ENCODE measurements at places on chromosomes 11 and 22.

- DNase-seq = no peak
These were observed 202.9 kb downstream of the MIAT start for GRCh38 chr22:26860301-26860700.

GRCh38 chr11:65112546-65113360 lies 1.1 kb downstream of the TM7SF2 start:
- peak; percentile 78 for DNase-seq

GRCh38 chr11:11265320-11265719 lies 87.7 kb downstream of the CSNK2A3 start:
- DNase-seq = no peak

GRCh38 chr11:47127213-47127612 lies 49.5 kb downstream of the ARFGAP2 start:
- no peak for DNase-seq

GRCh38 chr22:28817919-28818859 lies 17.8 kb upstream of the XBP1 start:
- peak; percentile 31 for DNase-seq

DNA sequence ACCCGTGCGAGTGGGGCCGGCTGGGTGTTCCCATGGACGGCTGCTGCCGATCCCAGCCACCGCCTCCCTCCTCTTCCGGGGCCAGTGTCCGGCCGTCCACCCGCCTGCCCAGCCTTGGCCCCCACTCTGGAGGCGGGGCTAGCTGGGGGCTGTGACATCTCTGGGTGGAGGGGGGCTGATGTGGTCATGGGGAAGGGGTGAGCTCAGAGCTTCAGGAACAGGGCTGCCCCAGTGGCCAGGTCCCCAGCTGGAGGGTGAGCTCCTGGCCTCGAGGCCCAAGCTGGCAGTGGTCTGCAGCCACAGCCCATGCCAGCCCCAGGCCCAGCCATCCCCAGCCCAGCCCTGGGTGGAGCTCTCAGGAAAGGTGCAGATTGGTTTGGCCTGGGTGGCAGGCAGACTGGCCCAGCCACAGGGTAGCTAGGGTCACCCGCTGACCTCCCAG lies 2.7 kb downstream of the INS start:
- DNase-seq = no peak

DNA sequence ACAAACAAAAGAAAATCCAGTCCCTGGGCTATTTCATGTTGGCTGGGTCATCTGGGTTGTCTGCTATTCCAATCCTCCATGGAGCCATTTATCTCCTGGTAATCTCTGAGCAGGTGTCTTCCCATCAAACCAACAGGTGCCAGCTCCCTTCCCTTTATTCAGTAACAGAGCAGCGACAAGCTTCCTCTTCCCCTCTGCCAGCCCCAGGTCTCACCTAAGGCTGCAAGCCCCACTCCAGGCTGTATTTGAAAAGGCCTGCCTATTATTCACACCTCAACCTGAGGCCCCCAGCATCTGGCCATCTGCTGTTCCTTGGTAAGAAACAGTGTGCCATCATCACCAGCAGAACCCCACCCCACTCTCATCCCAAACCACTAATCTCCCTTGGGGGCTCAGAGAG lies 436.2 kb downstream of the BUD13 start:
- no peak for DNase-seq

GRCh38 chr22:19853879-19854777 lies 546 bp downstream of the GNB1L start:
- DNase-seq = no peak

- no peak for DNase-seq
These were observed 21.6 kb downstream of the OR8G5 start for GRCh38 chr11:124277804-124278203.

DNA sequence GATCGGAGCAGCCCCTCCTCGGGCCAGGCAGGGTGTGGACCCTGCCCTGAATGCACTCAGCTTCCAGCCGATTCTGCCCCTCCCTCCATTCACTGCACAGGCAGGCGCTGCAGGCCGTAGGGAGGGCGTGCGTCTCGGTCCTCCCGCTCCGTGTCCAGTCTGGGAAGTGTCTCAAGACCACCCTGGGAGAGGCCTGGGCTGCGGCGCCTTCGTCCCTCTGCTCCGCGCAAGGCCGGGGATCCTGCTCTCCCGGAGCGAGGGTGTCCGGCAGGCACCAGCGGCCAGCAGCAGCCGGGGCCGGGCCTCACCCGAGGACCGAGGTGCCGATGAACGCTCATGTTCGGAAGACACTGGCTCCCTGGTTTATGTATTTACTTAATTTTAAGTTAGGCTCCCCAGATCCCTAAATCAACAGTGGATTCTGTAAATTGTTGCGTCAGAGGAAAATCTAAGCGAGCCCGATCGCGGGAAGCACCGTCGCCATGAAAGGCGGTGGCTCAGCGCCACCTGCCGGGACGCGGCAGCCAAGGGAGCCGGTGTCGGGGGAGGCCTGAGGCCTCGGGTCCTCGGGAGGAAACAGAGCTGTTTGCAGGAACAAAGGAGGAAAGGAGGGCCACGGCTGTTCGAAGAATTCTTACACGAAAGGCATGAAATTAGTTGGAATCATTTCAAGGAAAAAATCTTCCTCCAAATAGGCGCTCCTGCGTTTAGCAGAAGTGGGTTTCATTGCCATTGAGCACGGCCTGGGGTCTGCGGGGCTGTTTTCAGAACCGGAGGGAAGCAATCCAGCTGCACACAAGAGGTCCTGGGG lies 195.3 kb downstream of the BRD1 start:
- no peak for DNase-seq

- DNase-seq = no peak
These were observed 3.2 kb upstream of the ETS1 start for GRCh38 chr11:128590587-128590986.

- peak; percentile 77 for DNase-seq
These were observed 8.2 kb upstream of the PARVG start for GRCh38 chr22:44172370-44173108.

GRCh38 chr11:8217926-8218325 lies 45.8 kb downstream of the LMO1 start:
- DNase-seq = no peak

DNA sequence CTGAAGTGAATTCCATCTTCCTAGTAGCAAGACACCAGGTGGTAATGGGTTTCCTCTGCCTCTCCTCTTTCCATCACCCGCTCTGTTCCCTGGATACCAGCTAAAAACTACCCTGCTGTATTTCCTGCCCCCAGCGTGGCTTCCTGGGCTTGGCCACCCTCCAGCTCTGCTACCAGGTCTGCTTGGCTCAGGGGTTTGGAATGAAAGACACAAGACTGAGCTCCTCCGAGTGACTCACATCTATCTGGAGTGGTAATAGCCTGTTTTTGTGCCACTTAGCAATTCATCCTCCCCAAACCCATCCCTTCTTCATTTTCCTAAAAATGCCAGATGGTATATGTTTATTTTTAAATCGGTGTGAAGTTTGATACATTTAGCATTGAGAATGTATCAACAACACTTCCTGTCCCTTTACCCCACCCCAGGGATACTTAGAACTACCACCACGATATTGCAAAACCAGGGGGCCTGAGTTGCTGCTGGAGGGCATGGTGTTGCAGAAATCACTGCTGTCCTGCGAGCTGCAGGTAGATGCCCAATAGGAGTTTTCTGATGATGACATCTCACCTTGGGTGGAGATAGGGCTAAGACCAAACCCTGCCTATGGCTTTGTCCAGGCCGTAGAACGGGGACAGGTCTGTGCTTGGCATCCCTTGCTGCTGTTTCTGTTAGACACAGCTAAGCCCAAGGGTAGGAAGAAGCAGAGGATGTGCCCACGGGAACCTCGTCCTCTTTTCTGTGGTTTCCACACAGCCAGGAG lies 7.5 kb upstream of the MICAL3 start:
- DNase-seq = no peak

DNA sequence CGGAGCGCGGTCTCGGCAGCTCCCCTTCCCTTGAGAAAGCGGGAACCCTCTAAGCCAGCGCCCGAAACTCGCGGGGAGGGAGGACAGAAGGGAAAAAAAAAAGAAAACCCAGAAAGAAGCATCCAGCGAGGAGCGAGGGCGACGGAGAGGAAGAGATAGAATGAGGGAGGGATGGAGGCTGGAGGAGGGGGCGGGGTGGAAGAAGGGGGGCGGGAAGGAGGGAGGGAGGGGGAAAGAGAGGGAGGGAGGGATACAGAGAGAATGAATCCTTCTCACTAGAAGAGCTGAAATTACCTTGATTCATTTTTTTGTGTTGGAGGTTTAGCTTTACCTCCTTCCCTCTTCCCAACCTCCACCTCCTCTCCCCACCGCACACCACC lies 19.3 kb upstream of the BDNF start:
- no peak for DNase-seq

DNA sequence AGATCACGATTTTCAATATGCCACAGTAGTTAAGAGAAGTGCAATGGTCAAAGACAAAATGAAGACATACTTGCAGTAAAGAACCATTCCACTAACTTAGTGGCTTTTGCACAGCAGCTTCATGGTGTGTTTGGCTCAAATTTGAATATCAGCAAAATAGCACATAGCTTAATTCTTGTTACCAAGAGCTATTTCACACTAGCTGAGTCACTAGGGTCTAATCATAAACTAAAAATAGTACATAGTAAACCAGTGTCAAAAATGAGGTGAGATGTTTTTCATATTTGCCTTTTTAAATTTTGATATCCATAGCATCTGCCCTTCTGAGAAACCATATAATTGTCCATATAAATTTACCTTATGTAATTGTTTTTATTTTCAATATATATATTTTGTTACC lies 325.0 kb upstream of the LUZP2 start:
- no peak for DNase-seq

DNA sequence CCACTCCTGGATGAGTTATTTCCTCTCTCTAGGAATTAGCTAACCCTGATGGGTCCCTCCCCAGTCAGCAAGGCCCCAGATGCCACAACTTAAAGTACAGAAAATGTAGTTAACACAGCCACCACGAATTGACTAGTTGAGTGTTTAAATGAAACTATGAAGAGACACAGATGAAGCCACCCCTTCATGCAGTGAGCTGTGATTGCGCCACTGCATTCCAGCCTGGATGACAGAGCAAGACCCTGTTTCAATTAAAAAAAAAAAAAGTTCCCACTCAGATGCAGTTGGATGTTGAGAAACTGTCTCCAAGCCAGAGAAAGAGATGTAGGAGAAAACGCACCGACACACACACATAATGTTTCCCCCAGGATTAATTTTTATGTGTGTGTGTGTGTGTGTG lies 53.3 kb downstream of the SCN3B start:
- no peak for DNase-seq

- no peak for DNase-seq
These were observed 153.4 kb downstream of the JRKL start for GRCh38 chr11:96543177-96543576.

DNA sequence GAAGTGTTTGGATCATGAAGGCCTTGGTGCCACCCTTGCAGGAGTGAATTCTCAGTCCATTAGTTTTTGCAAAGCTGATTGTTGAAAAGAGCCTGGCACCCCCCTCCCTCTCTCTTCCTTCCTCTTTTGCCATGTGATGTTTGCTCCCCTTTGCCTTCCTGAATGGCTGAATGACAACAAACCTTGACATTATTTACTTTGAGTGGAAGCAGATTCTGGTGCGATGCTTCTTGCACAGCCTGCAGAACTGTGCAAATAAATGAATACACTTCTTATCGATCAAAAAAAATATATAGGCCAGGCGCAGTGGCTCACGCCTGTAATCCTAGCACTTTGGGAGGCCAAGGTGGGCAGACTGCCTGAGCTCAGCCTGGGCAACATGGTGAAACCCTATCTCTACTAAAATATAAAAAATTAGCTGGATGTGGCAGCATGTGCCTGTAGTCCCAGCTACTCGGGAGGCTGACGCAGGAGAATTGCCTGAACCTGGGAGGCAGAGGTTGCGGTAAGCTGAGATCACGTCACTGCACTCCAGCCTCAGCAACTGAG lies 2.0 kb upstream of the NARS2 start:
- no peak for DNase-seq

DNA sequence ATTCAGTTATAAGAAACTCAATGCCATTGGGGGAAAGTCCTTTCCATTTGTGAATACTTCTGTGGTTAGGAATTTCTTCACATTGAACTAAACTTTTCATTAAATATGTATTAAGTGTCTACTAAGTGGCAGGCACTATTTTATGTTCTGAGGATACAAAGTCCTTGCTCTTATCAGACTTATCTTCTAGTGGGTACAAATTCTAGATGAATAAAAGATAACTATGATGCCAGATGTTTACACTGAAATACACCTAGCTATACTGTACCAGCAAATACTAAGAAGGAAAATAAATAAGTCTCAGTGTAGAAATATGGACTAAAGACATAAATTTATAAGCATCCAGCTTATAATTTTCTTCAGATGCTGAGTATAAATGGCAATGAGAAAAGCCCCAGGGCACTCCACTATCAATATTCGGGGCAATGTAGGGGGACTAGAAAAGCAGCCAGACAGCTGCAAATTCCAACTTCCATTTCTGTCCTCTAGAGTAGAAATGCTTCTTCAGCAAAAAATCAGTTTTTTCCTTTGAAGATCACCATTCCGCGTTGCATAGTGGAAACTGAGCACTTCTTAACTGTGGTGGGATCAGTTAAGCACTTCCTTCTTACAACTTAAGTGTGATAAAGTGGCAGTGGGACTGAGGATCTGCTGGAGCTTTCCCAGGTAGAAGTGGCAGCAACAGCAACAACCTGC lies 11.8 kb upstream of the BIRC3 start:
- DNase-seq = no peak

- no peak for DNase-seq
These were observed 21.1 kb downstream of the MPPED2 start for GRCh38 chr11:30565027-30565426.

DNA sequence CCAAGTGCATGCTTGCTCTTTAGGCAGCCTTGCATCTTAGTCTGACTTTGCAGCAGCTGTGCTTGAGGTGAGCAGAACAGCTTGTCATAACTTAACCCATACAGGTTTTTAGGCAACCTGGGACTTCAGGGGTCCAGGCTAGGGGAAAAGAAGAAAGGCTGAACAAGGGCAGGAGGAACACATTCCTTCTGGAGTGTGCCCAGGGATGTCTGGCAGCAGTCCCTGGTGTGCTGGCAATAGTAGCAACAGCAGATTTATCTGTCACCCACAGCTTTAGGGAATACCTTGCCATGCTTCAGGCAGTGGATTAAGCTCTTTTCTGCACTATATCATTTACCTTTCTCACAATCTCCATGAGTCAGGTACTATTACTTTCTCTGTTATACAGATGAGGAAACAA lies 513.0 kb downstream of the RAB38 start:
- no peak for DNase-seq

- DNase-seq = no peak
These were observed 35.8 kb downstream of the IGLL5 start for GRCh38 chr22:22923379-22923778.

GRCh38 chr11:16867097-16867496 lies 128.7 kb downstream of the C11orf58 start:
- no peak for DNase-seq

- no peak for DNase-seq
These were observed 50.4 kb downstream of the ADM start for GRCh38 chr11:10355257-10355661.

DNA sequence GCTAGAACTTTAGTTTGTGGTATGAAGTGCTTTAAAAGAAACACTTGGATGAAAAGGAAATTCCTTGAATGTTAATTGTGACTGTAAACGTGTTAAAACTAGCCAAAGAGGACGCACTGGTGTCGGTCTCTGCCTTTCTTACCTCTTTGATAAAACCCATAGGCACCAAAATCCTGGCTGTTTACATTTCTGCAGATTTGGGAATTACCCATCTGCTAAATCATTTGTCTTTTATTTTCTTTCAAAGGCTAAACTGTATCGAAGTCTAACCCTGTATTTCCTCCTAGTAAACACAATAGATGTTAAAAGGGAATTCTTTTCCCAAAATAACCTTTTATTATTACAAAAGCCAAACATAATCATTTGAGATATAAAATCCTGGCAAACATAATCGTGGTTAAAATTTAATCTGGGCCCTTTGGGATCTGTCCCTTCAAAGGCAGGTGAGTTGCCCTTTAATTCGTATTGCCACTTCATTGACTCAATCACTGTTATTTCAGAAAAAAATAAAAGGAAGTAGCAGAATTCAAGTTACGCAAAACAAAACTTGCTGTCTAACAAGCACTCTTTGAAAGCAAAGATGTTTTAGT lies 2.4 kb downstream of the RASSF10 start:
- no peak for DNase-seq
